Urothelium cell line (cell line): ENCODE measurements at places on chromosomes 13 and 19.

- DNase-seq = no peak
Observed at GRCh38 chr13:107254392-107254791, 686.5 kb upstream of the ARGLU1 start.

- DNase-seq = no peak
Observed at GRCh38 chr19:51337861-51338562, 3.9 kb downstream of the VSIG10L start.

GRCh38 chr19:8308891-8309291 lies 733 bp upstream of the CD320 start:
- no peak for DNase-seq

GRCh38 chr19:1108291-1109031 lies 4.7 kb downstream of the GPX4 start:
- DNase-seq = no peak

- no peak for DNase-seq
Observed at GRCh38 chr13:27810461-27810860, 18.2 kb downstream of the GSX1 start.

GRCh38 chr13:95234242-95234641 lies 67.0 kb downstream of the ABCC4 start:
- DNase-seq = no peak

GRCh38 chr13:46552303-46552682 lies 677 bp upstream of the LRCH1 start:
- no peak for DNase-seq

GRCh38 chr19:17376935-17377600 lies at the start of gene PLVAP:
Gene PLVAP (minus strand): TSS chr19:17377342. CDS start chr19:17377288, 54 bp downstream.
- no peak for DNase-seq

DNA sequence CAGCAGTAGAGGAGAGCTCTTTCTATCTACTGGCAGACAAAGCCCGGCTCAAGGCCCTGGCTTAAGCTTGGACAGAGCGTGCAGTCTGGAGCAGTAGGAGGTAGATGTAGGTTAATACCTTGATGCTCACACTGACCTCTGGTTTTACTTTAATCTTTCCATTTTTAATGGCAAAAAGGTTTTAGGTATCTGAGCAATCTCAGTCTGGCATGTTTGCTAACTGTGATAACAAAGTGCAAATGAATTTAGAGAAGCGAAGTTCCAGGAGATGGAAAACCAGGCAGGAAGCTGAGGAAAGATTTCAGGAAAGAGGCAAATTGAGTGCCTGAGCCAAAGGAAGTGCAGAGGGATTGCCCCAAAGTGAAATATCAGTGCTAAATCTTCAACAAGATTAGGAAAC lies 356.6 kb downstream of the FOXO1 start:
- no peak for DNase-seq

GRCh38 chr19:2454962-2455850 lies 1.6 kb downstream of the LMNB2 start:
- no peak for DNase-seq

- peak; percentile 4 for DNase-seq
Observed at GRCh38 chr13:73018336-73018735, 40.5 kb upstream of the KLF5 start.

- DNase-seq = no peak
Observed at GRCh38 chr13:73054712-73055111, 4.1 kb upstream of the KLF5 start.

DNA sequence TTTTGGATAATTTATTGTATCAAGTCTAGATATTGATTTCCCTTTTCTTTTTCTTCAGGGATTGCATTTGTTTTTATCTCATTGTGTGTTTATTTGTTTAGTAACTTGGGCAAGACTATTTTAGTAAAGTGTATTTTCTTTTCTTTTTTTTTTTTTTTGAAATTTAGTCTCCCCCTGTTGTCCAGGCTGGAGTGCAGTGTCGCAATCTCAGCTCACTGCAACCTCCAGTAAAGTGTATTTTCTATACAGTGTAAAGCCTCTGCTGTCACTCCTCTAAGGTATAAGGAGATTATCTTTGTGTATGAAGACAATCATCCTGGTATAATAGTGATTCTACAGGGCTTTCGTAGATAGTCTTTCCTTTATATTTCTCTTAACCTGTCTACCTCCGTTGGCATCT lies 2546.0 kb downstream of the PCDH9 start:
- no peak for DNase-seq

DNA sequence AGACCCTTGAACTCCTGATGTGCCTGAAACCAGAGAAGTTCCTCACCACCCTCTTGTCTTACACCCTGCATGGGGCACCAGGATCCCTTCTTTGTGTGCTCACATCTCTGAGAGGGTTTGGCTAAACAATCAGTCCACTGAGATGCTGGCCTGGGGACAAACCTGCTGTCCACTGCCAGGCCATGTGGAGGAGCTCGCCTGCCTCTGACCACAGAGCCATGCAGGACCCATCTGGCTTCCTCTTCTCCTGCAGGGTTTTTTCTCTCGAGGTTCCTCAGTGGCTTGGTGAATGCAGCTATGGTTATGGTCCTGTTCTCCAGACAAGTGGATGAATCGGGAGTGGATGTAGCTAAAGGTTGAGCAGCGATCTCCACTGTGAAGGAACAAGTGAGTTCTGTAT lies 49.1 kb upstream of the MEDAG start:
- DNase-seq = no peak

GRCh38 chr19:6712231-6712630 lies 8.2 kb downstream of the C3 start:
- DNase-seq = no peak

- DNase-seq = no peak
Observed at GRCh38 chr13:113668491-113668971, 1.5 kb downstream of the GRK1 start.

DNA sequence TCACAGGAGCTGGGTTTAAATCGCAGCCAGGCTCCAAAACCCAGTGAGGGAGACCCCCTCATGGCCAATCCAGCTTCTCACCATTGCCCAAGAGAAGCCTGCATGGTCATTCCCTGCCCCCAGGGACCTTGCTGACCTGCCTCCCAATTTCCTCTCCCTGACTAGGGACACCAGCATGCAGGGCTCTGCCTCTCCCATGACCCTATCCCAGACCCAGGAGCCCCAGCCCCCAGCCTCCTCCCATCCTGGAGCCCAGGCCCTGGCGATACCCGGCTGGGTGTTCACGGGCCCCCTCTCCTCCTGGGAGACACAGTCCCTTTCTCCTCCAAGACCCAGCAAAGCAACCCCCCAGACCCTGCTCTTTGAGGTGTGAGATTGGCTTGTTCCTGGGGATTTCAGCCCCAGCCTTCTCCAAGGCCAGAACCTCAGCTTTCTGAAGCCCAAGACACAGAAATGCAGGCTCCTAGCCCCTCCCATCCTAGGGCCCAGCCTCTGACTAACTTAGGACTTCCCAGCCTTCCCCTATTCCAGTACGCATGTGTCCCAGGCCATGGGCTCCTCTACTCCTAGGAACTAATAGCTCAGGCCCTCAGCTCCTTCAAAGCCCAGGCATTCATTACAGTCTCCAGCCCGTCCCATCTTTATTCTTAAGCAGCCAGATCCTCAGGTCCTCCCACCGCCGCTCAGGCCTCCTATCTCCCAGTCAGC lies 1.1 kb downstream of the GYS1 start:
- peak; percentile 70 for DNase-seq

DNA sequence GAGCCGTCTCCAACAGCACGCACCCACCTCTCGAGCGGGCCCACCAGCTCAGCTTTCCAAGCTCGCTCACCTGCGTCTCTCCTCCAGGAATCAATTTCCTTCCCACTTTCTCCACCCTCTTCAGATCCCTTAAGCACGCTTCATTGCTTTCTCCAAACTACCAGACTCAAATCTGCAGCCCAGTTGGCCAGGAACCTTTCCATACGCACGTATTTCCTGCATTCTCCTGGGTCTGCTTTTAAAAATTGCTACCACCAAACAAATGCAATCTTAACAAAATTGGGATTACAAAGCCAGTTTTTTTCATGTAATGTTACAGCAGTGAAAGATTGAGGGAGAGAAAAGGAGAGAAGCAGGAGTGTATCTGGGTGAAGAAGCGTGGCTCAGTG lies 1.5 kb downstream of the ENOX1 start:
- no peak for DNase-seq

GRCh38 chr19:22605275-22606211 lies 28.6 kb upstream of the ZNF492 start:
- DNase-seq = no peak
